ENCODE measurements at places on chromosomes 5 and 9. TPM values are rescaled to one million over a fixed set of nuclear protein-coding genes. Genes with fewer than 3 reads are reported as not detected.

The TTC23L gene
- not detected for total RNA-seq

DNA sequence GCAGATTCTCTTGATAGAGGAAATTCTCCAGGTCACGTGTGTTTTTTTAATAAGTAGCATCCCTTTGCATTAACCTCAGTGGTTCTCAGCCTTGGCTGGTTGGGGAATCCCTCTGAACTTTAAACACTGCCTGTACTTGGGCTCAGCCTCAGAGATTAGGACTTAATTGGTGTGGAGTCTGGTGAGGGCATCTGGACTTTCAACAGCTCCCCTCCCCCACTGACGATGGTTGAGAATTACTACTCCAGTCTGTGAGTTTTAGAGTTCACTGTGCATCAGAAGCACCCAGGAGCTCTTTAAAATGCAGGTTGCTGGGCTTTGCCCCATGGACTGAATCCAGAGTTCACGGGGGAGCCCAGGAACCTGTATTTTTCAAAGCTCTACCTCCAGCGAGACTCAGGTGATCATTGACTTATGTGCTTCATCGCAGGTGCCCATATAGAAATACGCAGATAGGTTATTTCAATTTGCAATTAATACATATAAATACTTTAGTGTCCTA, 71.4 kb downstream of the DAPK1 start:
- no peak overlapping the region for H3K27ac ChIP-seq
- no peaks in the 10 kb centered on the region for H3K4me1 ChIP-seq
- no peaks in the 10 kb centered on the region for H3K27me3 ChIP-seq
- no peak overlapping the region for H3K4me3 ChIP-seq

- peaks cover 19% of the 10 kb centered on the region for H3K36me3 ChIP-seq
- H3K27me3 ChIP-seq, result peaks cover 55% of the 10 kb centered on the region
- peak overlapping the region; percentile 10 for H3K4me3 ChIP-seq
- H3K4me1 ChIP-seq, result peaks cover 5% of the 10 kb centered on the region
- DNase-seq, result no peak
- H3K27ac ChIP-seq, result peak overlapping the region; percentile 63
Measured at GRCh38 chr5:2752059-2752820, 763 bp upstream of the IRX2 start.

GRCh38 chr9:22039258-22039657, 30.2 kb upstream of the CDKN2B start:
- H3K4me1 ChIP-seq, result peaks cover 46% of the 10 kb centered on the region
- H3K4me3 ChIP-seq, result no peak overlapping the region
- H3K27me3 ChIP-seq, result peaks cover 20% of the 10 kb centered on the region
- no peak for DNase-seq
- H3K36me3 ChIP-seq, result no peaks in the 10 kb centered on the region

- no peak overlapping the region for H3K4me3 ChIP-seq
- H3K27me3 ChIP-seq, result no peaks in the 10 kb centered on the region
- H3K27ac ChIP-seq, result no peak overlapping the region
- DNase-seq, result no peak
Measured at GRCh38 chr5:1925111-1926070, 42.7 kb upstream of the IRX4 start.

GRCh38 chr5:128357226-128357625, 180.8 kb downstream of the FBN2 start:
- H3K4me1 ChIP-seq, result no peaks in the 10 kb centered on the region
- H3K27ac ChIP-seq, result no peak overlapping the region
- no peak overlapping the region for H3K4me3 ChIP-seq
- H3K27me3 ChIP-seq, result no peaks in the 10 kb centered on the region
